Small intestine (tissue), 16 donors: ENCODE measurements at places on chromosomes 5 and 9. TPM values are rescaled to one million over a fixed set of nuclear protein-coding genes. Genes with fewer than 3 reads are reported as not detected.

GRCh38 chr5:154274828-154275185 lies 84.3 kb downstream of the GALNT10 start:
- peaks cover 14% of the 10 kb centered on the region for H3K4me1 ChIP-seq
- H3K4me3 ChIP-seq, result no peak overlapping the region
- H3K27me3 ChIP-seq, result no peaks in the 10 kb centered on the region
- H3K36me3 ChIP-seq, result no peaks in the 10 kb centered on the region
- no peak for DNase-seq

DNA sequence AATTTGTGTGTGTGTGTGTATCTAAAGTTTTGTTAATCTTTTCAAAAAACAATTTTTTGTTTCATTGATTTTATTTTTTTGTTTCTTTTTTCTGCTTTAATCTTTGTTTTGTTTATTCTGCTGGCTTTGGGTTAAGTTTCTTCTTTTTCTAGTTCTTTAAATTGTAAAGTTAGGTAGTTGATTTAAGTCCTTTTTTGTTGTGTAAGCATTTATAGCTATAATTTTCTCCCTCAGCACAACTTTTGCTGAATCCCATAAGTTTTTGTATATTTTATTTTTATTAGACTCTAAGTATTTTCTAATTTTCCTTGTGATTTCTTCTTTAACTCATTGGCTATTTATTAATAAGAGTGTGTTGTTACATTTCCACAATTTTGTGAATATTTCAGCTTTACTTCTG lies 34.9 kb downstream of the GABRA6 start:
- H3K27ac ChIP-seq, result no peak overlapping the region
- no peaks in the 10 kb centered on the region for H3K36me3 ChIP-seq
- no peaks in the 10 kb centered on the region for H3K27me3 ChIP-seq
- H3K4me3 ChIP-seq, result no peak overlapping the region
- no peaks in the 10 kb centered on the region for H3K4me1 ChIP-seq

Gene C5orf58
- not detected for polyA plus RNA-seq

DNA sequence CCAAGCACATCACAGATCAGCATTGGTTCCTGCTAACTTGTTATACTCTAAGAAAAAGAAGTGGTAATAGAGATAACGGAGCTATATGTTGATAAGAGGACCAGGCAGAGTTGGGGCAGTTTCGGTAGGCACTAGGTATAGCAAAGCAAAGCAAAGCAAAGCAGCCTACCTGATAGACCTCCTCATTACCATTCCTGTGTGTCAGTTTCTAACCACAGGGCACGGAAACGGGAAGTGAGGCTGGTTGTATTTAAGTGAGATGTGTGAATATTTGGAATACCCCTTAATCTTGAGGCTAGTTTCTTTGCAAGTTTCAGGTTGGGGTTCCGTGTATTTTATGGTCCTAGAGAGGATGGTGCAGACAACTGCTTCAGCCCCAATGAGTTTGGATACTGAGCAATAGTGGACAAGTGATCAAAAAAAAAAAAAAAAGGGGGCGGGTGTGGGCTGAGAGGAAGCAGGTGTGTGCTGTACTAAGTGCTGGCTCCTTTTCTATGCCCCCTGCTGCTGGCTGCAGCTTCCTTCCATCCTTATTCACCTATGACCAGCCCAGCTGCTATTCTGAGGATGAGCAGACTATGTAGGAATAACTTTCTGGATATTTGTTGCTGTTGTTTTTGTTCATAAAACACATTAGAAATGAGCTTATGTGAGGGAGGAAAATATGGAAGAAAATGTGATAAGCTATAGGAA lies 183.3 kb downstream of the SH3GL2 start:
- no peak overlapping the region for H3K27ac ChIP-seq
- no peaks in the 10 kb centered on the region for H3K27me3 ChIP-seq

Gene LRRC70
- polyA plus RNA-seq, result not detected

DNA sequence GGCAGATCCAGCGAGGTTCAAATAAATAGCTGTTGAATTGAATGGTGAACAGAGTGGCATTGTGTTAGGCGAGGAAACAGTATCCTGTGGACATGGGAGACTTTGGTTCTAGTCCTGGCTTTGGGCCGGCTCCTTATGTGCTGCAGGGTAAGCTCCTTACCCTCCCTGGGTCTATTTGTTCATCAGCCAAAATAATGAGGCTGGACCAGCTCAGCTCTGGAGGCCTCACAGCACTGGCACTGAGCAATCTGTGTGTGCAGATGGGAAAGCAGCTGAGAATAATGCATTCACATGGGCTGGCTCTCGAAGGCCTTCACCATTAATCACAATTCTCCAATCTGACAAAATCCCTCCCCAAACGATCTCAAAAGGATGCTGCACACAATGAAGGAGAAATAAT lies 81.9 kb downstream of the APBA1 start:
- H3K4me1 ChIP-seq, result no peaks in the 10 kb centered on the region
- DNase-seq, result no peak
- no peaks in the 10 kb centered on the region for H3K27me3 ChIP-seq
- no peaks in the 10 kb centered on the region for H3K36me3 ChIP-seq
- H3K4me3 ChIP-seq, result no peak overlapping the region

GRCh38 chr9:35070823-35071813 lies 1.3 kb downstream of the VCP start:
- peak overlapping the region; percentile 84 for H3K4me3 ChIP-seq
- H3K27me3 ChIP-seq, result no peaks in the 10 kb centered on the region
- H3K36me3 ChIP-seq, result peaks cover 14% of the 10 kb centered on the region
- DNase-seq, result peak; percentile 21

DNA sequence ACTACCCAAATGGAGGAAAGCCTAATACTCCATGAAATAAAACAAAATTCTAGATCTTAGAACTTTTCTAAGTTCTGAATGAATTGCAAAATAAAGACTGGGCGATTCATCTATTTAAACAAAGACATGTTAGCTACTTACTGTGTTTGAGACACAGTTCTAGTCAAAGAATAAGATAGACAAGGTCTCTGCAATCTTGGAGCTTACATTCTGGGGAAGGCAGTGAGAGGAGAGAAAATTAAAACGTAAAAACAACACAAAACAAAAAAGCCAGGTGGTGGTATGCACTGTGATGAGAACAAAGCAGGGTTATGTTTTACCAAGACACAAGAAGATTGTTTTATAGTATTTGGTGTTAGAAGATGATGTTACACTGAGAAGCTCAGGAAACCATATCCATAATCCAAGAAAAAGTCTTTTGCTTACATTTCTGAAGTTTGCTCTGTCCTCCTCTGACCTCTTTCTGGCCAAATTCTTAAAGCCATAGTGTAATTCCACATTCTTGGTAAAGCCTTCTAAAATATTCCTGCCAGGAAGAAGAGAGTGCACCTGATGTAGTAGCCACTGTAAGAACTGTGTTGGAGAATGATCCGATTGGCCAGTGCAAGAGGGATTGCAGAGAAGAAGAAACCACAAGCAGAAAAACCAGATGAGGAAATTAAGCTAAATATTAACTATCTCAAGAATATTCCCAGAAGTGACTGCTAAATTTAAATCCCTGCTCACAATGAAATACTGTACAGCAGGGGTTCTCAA lies 218.4 kb downstream of the PCSK1 start:
- no peaks in the 10 kb centered on the region for H3K36me3 ChIP-seq
- DNase-seq, result no peak
- no peaks in the 10 kb centered on the region for H3K4me1 ChIP-seq
- H3K4me3 ChIP-seq, result no peak overlapping the region
- H3K27ac ChIP-seq, result no peak overlapping the region

Gene SLC27A6
- polyA plus RNA-seq, result not detected

Gene ORM2
- not detected for polyA plus RNA-seq

Gene TPPP
- polyA plus RNA-seq, result 5.7 TPM

Gene ITGA1
- 1.6 TPM for polyA plus RNA-seq

Gene PCDHB8
- not detected for polyA plus RNA-seq

GRCh38 chr9:121273064-121273775 lies 5.3 kb downstream of the GSN start:
- peaks cover 25% of the 10 kb centered on the region for H3K4me1 ChIP-seq
- H3K4me3 ChIP-seq, result no peak overlapping the region
- H3K27me3 ChIP-seq, result no peaks in the 10 kb centered on the region
- DNase-seq, result no peak
- H3K36me3 ChIP-seq, result no peaks in the 10 kb centered on the region
- peak overlapping the region; percentile 56 for H3K27ac ChIP-seq

DNA sequence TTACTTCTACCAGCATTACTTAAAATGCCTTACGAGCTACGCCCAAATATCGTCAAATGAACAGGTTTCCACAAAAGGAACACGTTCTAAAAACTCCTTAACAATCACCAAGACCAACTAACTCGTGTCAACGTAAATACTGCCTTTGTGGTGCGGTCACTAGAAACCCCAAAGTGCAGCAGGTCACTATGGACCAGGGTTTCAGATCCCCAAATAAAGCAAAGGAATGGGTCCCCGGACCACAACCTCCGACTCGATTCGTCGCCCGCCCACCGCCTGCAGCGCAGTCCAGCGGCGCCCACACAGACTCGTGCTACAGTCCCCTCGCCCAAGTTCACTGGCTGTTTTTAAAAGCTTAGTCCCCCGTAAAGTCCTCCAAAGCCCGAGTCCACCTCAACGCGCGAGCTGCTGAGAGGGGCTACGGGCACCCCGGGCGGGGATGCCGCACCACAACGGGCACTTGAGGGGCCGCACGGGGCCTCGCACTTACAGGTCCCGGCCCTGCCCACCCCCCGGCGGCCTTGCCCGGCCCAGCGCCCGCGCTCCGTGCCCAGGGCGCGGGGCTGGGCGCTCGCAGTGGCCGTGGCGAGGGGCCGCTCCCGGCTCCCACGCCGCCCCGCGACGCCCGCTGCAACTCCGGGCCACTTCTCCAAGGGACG lies 1.1 kb downstream of the NFIB start:
- H3K36me3 ChIP-seq, result no peaks in the 10 kb centered on the region
- no peaks in the 10 kb centered on the region for H3K4me1 ChIP-seq
- peak overlapping the region; percentile 86 for H3K27ac ChIP-seq

Gene F2RL1
- 135 TPM for polyA plus RNA-seq

Gene CATSPER3
- polyA plus RNA-seq, result 5.8 TPM

DNA sequence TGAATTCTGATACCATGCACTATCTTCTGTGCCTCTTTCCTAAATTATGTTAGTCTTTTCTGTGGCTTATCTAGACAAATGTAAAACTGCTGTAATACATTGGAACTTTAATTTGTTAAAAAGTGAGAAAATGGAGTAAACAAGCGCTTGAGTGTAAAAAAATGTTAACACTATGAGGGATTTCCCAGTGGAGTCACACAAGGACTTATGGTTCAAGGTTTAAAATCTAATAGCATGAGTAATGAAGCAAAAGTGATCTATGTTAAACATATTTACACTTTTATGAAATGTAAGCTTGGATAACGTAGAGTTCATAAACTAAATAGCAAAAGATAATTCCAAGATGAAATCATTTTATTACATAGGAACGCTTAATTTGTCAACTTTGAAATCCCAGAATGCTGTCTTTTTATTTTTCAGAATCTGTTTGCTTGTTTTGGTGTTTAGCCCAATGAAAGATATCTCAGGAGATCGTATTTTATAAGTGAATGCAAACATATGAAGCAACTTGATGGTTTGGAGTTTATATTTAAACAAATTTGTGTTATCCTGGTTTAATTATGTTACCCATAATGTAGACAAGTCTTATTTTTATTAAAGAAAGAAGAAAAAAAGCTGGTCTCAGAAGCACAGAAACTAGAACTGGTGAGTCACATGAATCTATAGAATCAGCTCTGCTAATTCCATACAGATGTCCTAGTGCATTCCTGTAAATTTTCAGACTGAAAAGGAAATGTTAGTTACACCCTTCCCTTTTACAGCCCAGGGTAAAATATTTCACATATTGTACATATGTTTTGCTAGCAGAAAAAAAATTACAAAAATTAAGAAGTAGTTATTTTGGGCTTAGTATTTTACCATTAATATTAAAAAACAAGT lies 34.2 kb upstream of the FBN2 start:
- H3K4me1 ChIP-seq, result no peaks in the 10 kb centered on the region
- H3K4me3 ChIP-seq, result no peak overlapping the region
- no peak for DNase-seq
- H3K36me3 ChIP-seq, result no peaks in the 10 kb centered on the region
- no peaks in the 10 kb centered on the region for H3K27me3 ChIP-seq
- no peak overlapping the region for H3K27ac ChIP-seq

DNA sequence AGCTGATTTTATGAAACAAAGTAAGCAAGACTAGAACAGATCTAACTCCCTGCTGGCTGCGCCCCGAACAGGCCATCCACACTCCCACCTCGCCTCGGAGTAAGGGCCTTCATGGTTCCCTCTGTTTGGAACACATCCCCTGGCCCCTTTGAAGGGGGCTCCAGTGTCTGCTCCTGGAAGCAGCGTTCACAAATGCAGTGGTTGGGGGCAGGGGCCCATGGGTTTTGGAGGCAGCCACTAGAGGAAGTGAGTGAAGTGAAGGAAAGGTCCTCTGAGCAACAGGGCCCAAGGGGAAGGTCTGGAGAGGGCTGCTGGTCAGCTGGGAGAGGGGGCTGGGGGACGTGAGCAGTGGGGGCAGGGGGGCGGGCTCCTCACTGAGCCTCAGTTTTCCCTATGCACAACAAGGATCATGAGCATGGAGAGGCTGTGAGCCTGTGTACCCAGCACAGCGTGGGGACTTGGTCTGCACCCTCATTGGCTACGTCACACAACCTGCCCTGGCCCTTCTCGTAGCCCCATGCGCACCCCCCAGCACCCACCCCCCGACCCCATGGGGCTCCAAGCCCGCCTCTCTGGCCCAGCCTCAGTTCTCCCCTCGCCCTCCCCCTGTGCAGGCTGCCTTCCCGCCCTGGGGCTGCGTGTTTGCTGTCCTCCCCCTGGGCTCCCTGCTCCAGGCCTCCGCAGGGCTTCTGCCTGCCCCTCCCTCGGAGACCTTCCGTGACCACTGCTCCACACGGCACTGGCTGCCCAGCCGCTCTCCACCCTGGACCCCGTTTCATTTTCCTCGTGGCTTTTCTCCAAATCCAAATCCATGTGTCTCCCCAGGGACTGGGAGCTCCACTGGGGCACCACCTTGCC lies 39.5 kb downstream of the RASGEF1C start:
- no peak overlapping the region for H3K27ac ChIP-seq
- no peak for DNase-seq
- H3K4me3 ChIP-seq, result no peak overlapping the region
- no peaks in the 10 kb centered on the region for H3K27me3 ChIP-seq

GRCh38 chr9:36056896-36057295 lies 20.2 kb downstream of the RECK start:
- DNase-seq, result peak; percentile 57
- H3K4me1 ChIP-seq, result no peaks in the 10 kb centered on the region
- no peaks in the 10 kb centered on the region for H3K36me3 ChIP-seq
- H3K4me3 ChIP-seq, result no peak overlapping the region
- no peak overlapping the region for H3K27ac ChIP-seq

GRCh38 chr5:151014680-151015343 lies 5.6 kb upstream of the GPX3 start:
- peak overlapping the region; percentile 48 for H3K27ac ChIP-seq
- H3K27me3 ChIP-seq, result no peaks in the 10 kb centered on the region
- no peak overlapping the region for H3K4me3 ChIP-seq
- H3K4me1 ChIP-seq, result no peaks in the 10 kb centered on the region
- no peaks in the 10 kb centered on the region for H3K36me3 ChIP-seq
- DNase-seq, result peak; percentile 74
